ENCODE measurements at places on chromosomes 3 and 15.

DNA sequence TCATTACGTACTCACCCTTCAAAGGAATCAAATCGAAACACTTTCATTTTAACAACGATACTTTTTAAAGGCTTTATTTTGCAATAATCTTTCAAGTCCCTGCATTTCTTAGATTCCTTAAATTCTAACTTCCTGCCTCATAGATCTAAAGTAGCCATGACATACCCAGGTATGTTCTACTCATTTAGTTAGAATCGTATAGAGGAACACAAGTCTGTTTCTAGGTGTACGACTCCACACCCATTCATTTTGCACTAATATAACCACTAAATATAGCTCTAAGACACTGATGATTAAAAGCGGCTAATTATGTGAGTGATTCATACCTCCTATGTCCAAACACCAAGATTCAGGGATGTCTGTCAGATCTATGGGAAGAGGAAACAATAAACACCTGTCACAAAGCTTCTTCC is 1.3 kb downstream of the ATP13A3 start:
- DNase-seq: no peak

GRCh38 chr3:106628407-106628806 is 748.8 kb upstream of the CCDC54 start:
- no peak for DNase-seq

- DNase-seq: no peak
Observed at GRCh38 chr3:190721330-190721729, 141.2 kb downstream of the GMNC start.

DNA sequence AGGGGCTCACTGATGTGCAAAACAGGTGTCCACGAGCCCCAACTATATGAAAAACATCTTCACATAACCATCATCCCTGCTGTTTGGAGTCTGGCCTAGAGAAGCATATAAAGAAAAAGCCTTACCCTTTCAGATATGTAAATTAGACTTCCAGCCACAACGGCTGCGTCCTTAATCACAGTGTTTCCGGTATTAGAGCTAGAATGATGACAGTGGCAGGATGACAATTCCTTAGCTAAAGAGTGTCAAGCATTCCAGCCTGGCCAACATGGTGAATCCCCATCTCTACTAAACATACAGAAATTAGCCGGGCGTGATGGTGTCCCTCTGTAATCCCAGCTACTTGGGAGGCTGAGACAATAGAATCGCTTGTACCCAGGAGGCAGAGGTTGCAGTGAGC is 19.5 kb upstream of the SAMD7 start:
- no peak for DNase-seq

- DNase-seq: no peak
Observed at GRCh38 chr3:1404270-1404962, 311.6 kb downstream of the CNTN6 start.

GRCh38 chr3:58388550-58389091 is 45.0 kb downstream of the PDHB start:
- DNase-seq: no peak

GRCh38 chr3:514192-514591 is 317.6 kb downstream of the CHL1 start:
- DNase-seq: no peak

GRCh38 chr3:170614214-170614966 is 28.5 kb upstream of the SLC7A14 start:
- DNase-seq: no peak

GRCh38 chr15:36778531-36778930 is 199.1 kb downstream of the CDIN1 start:
- DNase-seq: no peak

DNA sequence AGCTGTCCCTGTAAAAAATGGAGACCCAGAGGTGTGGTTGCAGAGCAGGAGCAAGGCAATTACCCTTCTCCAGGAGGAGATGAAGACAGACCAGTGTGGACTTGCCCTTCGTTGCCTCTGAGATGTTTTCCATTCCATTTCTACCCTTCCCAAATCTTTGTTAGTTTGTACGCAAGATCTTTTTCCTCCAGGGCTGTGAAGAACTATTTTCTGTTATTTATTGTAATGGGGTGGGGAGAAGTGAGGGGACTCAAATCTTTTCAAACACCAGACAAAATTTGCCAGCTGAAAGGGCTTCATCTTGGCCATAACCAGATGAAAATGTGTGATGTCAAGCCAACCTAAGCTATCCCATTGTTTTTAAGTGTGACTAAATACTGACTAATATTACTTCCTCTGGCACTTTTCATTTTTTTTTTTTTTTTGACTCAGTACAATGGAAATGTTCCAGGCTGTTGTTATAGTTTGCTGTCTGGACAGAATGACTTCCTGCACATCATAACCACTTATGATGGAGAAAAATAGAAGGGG is 271.3 kb upstream of the TPRG1 start:
- DNase-seq: no peak

- peak; percentile 34 for DNase-seq
Observed at GRCh38 chr3:152258448-152259393, 10.0 kb upstream of the MBNL1 start.

- DNase-seq: no peak
Observed at GRCh38 chr15:62498712-62499111, 333.6 kb upstream of the C2CD4B start.

- no peak for DNase-seq
Observed at GRCh38 chr3:157374933-157375332, 61.7 kb upstream of the PTX3 start.

GRCh38 chr3:57951066-57951882 is 56.9 kb upstream of the FLNB start:
- no peak for DNase-seq

- no peak for DNase-seq
Observed at GRCh38 chr3:111210866-111211564, 139.4 kb downstream of the NECTIN3 start.

GRCh38 chr15:75199357-75199940 is 2.2 kb upstream of the C15orf39 start:
- DNase-seq: no peak

DNA sequence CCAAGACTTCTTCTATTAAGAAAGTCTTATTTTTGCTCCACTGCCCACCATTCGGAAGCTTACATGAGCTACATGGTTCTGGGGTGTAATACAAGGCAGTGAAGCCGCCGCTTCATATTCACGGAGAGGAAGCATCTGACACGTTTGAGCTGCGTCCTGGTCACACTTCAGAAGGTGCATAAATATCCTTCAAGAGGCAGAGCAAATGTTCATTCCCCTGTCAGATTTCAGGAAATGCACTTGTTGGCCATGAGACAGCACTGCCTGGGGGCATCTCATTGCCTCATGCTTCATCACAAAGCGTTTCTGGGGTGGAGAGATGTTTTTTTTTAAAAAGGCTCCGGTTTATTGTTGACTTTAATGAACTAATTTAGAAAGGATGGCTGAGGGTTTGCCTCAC is 119.9 kb downstream of the CADPS start:
- no peak for DNase-seq

DNA sequence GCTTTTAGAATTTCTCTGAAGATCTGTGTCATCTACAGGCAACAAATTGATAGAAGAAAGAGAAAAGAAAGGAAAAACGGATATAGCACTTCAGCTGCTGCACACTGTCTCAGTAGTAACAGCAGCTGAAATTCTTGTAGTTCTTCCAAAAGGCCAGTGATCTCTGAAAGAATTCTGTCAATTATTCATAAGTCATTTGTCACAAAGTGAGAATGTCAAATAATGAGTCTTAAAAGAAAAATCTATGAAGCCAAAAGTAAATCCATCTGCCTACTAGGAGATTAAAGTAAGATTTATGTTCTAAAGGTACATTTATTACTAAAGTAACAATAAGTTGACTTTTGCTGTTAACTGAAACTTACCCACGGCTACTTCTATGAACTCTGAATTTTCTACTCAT is 24.6 kb downstream of the IFT80 start:
- no peak for DNase-seq

DNA sequence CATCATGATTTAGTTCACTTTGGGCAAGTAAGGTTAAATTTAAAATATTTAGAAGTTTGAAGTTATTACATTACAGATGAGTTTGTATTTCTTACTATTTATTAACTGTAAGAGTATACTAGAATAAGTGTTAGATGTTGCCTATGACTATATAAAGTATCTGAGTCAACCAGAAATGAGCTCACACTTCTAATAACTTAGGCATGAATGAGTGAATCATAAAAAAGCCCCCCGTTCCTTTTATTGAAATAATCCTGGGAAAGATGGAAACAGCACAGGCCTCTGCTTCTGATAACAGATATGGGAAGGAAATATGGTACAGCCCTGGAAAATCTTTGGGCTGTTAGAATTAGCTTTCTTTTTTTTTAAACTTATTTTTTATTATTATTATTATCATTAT is 66.6 kb upstream of the TGFBR2 start:
- no peak for DNase-seq

GRCh38 chr15:72368325-72368724 is 7.5 kb downstream of the HEXA start:
- no peak for DNase-seq

GRCh38 chr3:154229217-154229590 is 95.1 kb downstream of the DHX36 start:
- DNase-seq: no peak
